HAP-1 (cell line): ENCODE measurements at places on chromosomes 2 and 18.
A peak's percentile ranks its signal among the peaks of the same experiment; 100 is the strongest.

GRCh38 chr2:241848761-241849615 is 9.7 kb downstream of the PDCD1 start:
- no peak for DNase-seq

- no peak for DNase-seq
Observed at GRCh38 chr2:156321243-156321904, 11.1 kb downstream of the NR4A2 start.

DNA sequence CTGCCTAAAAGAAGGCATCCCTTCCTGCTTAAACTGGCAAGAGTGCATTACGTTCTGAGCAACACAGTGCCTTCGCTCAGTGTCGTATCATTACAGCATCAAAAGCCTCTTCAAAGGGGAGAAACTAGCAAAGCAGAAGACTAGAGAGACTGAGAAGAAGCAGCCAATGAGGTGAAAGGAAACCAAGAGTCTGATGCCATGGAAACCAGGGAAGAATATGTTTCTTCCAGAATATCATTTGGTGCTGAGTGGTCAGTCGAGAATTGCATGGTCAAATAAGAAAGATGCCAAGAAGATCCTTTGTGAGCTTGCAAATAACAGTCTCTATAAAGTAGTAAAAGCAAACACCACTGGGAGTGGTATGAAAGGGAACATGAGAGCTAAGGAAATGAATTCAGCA is 312.1 kb upstream of the CHST9 start:
- no peak for DNase-seq

DNA sequence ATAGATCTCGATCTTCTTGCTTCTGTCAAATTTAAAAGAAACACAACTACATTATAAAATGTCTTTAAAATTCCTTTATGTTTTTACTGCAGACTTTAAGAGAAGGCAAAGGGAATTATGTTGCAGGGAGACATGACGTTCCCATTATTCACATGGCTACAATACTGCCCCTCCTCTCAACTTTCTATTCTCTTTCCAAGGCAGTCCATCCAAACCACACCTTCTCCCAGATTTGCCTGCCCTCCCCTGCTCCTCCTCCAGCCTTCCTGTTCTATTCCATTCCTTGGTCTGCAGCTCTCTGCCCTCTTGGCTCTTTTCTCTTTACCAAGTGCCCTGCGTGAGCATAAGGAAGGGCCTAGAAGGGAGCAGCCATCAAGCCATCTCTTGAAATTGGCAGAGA is 61.3 kb downstream of the NABP1 start:
- DNase-seq: no peak

GRCh38 chr2:39127973-39128372 is 7.1 kb upstream of the SOS1 start:
- DNase-seq: no peak

DNA sequence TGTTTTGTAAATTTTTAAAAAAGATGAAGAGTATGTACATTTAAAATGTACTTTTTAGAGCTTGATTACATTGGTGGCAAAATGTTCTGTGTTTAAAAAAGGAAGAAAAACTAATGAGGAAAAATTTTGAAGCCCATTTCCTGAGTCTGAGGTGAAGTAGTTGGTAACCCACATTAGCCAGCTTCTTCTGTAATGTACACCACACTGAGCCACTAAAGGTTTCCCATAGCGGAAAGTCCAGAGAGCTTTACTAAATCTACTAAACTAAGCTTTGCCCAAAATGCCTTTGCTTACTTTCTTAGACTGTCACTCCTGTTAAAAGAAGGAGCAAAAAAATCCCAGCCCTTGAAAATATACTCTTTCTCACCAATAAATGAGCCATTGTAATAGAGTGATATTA is 804.8 kb upstream of the ZEB2 start:
- DNase-seq: no peak

GRCh38 chr2:95296880-95297487 is at the start of gene KCNIP3:
Gene KCNIP3 (plus strand): TSS chr2:95297347. CDS start chr2:95297439, 92 bp downstream.
- no peak for DNase-seq

DNA sequence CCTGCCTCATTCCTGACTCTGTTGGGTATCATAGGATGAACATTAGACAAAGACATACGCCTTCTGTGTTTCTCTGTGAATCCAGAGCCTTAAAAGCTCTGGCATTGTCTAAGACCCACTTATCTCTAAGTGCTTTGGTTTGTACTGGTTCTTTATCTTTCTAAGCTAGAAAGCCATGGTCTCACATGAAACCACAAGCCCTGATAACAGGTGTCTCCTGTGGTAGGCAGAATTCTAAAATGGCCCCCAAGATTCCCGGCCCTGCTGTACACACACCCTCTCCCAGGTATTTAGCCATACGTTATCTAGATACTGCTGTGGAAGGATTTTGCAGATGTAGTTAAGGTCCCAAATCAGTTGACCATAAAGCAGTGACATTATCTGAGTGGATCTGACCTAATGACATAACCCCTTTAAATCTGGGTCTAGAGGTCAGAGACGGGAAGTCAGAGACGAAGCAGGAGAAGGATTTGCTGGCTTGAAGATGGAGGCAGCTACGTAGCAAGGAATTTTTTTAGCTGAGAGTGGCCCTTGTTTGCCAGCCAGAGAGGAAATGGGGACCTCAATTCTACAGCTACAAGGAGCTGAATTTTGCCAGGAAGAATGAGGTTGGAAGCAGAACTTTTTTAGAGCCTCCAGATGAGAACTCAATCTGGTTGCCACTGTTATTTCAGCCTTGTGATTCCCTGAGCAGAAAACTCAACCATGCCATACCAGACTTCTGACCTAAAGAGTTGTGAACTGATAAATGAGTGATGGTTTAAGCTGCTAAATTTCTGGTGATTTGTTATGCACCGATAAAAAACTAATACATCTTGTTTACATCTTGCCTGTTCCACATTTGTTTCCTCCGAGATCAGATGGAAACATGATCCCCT is 186.7 kb downstream of the CAMKMT start:
- no peak for DNase-seq

DNA sequence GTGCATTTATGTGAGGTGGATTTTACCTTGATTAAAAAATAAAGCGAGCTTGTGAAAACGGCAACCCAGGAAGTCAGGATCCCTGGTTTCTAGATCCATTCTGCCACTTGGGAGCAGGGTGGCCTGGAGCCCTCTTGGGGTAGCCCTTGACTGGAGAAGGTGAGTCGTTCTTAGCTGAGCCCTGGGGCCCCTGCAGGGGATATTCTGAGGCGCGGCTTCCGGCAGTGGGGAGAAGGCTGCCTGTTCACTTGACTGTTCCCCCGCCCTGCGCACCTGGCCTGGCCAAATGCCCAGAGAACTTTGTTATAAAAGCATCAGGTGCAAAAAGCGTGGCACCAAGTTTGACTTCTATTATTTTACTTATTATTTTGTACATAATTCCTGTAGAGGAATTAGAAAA is 221.9 kb downstream of the DYSF start:
- DNase-seq: no peak

- DNase-seq: no peak
Observed at GRCh38 chr18:74399091-74399887, 57.8 kb downstream of the DIPK1C start.

DNA sequence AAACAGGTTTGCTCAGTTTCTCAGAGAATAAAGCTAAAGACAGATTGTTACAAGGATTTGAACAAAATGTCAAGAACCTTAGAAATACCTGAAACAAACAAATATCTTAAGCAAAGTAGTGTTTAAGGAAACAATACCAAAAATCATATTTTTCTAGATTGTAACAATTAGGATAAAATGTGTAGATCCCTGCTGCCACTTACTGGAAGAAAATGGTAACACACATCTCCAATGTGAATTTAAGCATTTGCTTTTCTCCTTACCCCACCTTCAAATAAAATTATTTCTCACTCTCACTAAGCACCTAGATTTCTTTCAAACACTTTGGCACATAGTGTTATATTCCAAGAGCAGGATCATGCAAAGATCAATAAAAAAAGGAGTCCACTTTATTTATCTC is 34.9 kb downstream of the SUCLG1 start:
- DNase-seq: no peak

GRCh38 chr2:119425620-119426395 is 5.8 kb upstream of the TMEM37 start:
- no peak for DNase-seq

GRCh38 chr2:4529738-4530137 is 826.4 kb downstream of the DCDC2C start:
- no peak for DNase-seq

GRCh38 chr18:22694954-22695353 is 238.2 kb upstream of the RBBP8 start:
- peak; percentile 65 for DNase-seq

DNA sequence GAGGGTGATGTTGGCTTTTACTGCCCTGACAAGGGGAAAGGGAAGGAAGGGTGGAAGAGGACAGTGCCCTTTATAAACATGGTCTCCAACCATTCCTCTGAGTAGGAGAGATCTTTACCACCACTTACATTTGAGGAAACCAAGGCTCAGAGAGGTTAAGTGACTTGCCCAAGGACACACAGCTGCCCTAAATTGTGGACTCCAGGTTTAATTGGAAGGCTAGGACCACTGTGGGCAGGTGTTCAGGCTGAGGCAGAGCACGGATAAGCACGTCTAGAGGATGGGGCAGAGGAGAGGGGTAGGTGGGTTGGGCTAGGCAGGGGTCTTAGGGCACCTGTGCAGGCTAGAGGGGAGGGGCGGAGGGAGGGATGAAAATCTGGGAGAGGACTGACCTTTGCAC is 32.7 kb downstream of the INHBB start:
- DNase-seq: no peak

- no peak for DNase-seq
Observed at GRCh38 chr18:55442561-55442960, 145.4 kb downstream of the TCF4 start.

DNA sequence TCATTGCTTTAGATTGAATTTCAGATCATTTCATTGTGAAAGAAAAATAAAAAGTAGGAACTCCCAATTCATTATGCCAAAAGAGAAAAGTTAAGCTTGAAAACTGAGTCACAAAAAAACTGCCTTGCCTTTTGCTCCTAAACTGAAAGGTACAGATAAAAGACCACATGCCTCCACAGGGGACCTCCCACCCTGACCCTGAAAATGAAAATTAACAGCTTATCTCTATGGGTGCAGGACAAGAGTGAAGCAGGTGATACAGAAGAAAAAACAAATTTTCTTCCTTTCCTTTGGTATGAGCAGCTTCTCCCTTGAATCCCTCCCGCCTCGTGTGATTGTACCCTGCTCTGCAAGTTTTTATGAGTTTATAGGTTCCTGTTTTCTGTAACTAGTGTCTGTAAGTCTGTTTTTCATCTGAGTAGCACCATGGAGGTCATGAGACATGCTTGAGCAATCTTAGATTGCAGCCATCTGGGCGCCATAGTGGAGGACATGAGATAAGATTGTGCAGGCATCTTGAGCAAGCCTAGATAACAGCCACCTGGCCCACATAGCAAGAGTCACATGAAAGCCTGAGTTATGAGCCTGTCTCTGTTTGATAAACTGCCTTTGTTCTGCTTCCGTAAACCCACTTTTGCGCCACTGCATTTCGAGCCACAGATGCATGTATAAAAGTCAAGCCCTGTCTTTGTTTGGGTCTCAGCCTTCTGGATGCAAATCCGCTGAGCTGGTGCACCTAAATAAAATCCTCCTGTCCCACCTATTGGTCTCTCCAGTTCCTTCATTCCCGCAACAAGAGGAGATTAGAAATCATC is 56.2 kb upstream of the DYNC1I2 start:
- DNase-seq: no peak

DNA sequence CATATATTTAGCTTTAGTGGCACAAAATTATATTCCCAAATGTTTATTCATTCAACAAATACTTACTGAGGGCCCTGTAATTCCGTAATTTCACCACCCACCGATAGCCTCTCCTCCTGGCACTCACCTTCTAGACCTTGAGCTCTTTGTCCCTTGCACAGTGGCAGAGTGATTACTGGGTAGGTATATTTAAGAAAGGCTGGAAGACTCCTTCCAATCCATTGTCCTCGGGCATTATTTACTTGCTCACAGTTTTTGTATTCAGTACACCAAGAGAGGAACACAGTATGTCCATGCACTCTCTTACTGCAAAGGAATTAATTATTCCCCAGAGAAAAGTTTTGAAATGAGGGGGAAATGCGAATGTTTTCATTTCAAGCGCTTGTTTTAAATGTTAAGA is 1.1 kb upstream of the CDCA7 start:
- peak; percentile 54 for DNase-seq

DNA sequence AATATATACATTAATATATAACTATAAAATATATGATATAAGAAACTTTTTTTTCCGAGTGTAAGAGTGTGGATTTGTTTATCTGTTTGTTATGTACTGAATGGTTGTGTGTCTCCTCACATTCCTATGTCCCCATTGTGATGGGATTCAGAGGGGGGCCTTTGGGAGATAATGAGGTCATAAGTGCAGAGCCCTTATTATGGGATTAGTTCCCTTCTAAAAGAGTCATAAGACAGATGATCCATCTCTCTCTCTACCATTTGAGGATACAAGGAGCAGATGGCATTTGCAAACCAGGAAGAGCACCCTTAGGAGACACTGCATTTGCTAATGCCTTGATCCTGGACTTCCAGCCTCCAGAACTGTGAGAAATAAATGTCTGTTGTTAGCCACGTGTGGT is 30.3 kb upstream of the SAP130 start:
- DNase-seq: no peak

- no peak for DNase-seq
Observed at GRCh38 chr2:30847329-30847728, 40.1 kb upstream of the CAPN13 start.

DNA sequence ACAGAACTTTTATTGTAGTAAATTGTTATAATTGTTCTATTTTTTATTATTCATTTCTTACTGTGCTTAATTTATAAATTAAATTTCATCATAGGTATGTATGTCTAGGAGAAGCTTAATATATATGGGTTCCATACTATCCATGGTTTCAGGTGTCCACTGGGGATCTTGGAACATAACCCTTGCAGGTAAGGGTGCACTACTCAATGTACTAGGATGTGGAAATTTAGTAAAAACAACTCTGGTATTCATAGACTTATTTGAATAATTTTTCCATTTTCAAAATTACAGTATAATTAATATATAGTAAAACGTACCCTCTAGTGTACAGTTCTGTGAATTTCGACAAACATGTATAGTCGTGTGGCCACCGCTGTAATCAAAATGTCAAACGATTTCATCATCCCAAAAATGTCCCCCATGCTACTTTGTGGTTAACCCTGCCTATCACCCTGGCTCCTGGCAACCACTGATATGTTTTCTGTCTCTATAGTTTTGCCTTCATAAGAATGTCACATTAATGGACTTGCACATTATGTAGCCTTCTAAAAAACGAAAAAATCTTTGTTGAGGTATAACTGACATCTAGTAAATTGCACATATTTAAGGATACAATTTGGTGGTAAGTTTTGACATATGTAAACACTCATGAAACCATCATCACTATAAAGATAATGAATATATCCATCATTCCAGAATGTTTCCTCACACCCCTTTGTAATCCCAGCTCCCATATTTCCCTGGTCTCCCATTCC is 45.7 kb downstream of the ARL5A start:
- DNase-seq: no peak

DNA sequence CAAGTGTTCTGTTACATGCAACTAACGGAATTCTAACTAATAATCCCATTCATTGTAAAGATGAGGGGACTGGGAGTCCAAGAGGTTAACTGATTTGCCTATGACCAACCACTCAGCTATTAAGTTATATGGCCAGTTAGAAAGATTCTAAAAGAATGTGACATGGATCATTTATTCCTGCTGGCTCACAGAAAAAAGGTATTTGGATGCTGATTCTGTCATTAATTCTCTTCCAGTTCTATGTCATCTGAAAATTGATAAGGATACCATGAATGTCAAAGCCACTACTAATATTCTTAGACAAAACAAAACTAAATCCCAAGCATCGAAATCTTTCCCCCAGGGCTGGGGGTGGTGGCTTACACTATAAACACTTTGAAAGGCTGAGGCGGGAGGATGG is 41.2 kb upstream of the GORASP2 start:
- DNase-seq: peak; percentile 21
